ENCODE measurements at places on chromosomes 7 and 10.

GRCh38 chr10:77386838-77387237, 250.8 kb downstream of the KCNMA1 start:
- DNase-seq, result no peak

DNA sequence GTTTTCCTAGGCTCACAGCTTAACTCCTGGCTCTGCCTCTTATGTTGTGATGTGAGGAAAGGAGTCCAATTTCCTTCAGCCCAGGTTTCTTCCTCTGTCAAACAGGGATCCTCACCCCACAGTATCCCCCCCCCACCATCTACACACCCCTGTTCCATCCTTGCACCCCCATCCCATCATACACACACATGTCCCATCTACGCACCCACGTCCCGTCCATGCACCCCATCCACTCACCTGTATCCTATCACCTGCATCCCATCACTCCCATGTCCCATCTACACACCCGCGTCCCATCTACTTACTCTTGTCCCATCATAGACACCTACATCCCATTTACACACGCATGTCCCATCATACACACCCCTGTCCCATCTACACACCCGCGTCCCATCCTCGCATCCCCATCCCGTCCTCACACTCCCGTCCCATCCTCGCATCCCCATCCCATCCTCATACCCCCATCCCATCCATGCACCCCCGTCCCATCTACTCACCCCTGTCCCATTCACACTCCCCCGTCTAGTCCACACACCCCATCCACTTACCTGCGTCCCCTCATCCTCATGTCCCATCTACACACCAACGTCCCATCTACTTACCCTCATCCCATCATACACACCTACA, 117.3 kb downstream of the TRRAP start:
- DNase-seq, result no peak

DNA sequence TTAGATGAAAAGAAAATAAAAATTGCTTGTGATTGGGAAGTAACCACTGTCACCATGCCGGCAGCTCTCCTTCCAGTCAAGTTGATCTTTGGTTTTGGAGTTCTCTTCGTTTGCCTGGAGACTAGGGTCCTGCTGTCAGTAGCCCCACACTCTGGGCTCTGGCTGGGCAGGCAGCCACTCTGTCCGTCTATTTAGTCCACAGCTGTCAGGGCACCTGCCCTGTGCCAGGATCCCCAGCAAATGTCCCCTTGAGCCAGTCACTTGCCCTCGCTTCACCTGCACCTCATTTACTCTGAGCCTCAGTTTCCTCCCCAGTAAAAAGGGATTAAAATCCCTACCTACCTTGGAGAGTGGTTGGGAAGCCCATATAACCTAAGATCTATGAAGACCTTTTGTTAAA, 55.5 kb downstream of the PAX2 start:
- DNase-seq, result no peak

GRCh38 chr10:49353895-49354566, 41.9 kb downstream of the DRGX start:
- DNase-seq, result no peak

DNA sequence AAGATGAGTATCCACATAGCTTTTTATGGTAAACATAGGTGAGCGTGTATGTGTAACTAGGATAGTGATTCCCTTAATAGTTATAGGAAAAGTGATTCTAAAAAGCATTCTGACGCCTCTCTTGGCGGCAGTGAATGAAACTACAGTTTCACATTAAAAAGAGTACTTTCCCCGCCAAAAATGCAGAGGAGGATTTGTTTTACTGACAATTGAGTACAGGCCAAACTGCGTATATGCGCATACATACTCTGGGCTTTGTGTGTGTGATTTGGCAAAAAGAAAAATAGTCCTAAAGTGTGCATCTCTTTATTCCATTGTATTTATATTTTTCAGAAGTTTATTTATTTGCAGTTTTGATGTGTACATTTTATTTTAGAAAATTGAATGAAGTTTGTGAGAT, 10.3 kb downstream of the CUL1 start:
- DNase-seq, result no peak

GRCh38 chr7:66256281-66256680, 51.1 kb downstream of the TPST1 start:
- DNase-seq, result no peak

GRCh38 chr10:11687357-11687771, 54.8 kb upstream of the ECHDC3 start:
- DNase-seq, result no peak

DNA sequence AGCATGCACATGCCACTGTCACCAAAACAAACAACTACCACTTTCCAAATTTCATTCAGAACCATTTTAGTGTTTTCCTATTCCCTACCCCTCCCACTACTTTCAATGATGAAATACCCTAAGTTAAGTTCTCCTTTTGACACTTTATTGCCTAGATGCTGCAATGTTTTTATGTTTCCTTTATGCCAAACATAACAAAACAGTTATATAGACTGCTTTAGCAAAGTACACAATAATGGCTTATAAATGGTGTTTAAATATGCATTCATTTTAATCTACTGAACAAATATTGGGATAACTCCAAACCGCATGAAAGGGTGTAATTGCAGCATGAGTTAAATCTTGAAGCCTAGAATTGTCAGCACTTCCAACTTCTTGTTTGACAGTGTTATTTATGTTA, 69.2 kb downstream of the PHYHIPL start:
- DNase-seq, result no peak

- no peak for DNase-seq
Observed at GRCh38 chr10:88764110-88764509, 4.3 kb downstream of the LIPN start.

GRCh38 chr10:89795840-89796239, 94.5 kb downstream of the KIF20B start:
- DNase-seq, result no peak

DNA sequence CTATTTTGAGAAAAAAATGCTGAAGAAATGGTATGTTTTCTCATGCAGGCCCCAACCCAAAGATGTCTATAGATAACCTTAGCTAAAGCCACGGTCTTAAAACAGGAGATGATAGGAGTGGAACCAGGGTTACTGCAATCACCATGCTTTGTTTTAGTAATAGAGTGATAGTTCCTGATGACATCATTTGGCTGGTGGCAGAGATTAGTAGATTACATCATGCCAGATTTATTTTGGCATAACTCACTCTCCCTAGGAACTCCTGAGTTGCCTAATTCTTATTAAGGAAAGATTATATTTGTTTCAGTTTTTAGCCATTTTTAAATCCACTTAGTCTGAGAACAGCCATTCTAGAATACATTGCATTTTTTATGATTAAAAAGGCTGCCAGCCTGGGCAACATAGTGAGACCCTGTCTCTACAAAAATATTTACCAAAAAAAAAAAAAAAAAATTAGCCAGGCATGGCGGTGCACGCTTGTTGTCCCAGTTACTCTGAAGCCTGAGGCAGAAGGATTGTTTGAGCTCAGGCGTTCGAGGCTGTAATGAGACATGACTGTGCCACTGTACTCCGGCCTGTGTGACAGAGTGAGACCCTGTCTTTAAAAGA, 17.8 kb downstream of the ENO4 start:
- no peak for DNase-seq

- DNase-seq, result no peak
Observed at GRCh38 chr7:74526780-74527179, 73.1 kb downstream of the GTF2IRD1 start.

DNA sequence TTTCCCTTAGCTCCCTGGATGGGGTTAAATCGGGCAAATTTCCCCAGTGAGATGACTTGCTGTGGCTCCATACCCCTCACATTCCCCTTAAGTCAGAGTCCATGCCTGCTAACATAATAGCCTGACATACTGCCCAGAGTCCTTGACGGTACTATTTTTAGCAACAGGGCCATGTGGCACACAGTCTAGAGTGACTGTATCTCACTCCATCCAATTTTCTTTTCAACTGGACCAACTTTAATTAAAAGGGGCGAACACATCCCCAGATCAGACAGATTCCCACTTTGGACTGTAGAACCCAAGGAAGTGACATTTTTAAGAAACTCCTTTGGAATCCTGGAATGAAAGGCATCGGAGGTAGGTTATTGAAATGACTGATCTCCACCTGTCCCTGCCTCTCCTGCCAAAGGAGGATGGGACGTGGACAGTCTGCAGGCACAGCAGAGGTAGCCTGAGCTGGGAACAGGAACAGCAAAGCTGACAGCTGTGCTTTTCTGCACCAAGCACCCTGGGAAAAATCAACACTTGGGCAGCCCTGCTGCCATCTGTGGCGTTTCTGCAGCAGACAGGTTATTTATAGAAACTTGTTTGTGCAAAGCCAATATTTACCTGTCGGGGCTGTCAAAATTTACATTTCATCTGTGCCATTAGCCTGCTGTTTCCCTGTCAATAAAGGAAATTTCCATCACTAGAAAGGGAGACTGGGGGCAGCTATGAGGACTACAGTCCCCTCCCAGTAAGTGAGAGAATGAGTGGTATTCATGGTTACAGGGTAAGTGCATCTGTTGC, 221.5 kb upstream of the AOAH start:
- no peak for DNase-seq
